ENCODE measurements at places on chromosomes 11 and 22.

GRCh38 chr11:537622-538430 lies 499 bp downstream of the LRRC56 start:
- no peak for DNase-seq

DNA sequence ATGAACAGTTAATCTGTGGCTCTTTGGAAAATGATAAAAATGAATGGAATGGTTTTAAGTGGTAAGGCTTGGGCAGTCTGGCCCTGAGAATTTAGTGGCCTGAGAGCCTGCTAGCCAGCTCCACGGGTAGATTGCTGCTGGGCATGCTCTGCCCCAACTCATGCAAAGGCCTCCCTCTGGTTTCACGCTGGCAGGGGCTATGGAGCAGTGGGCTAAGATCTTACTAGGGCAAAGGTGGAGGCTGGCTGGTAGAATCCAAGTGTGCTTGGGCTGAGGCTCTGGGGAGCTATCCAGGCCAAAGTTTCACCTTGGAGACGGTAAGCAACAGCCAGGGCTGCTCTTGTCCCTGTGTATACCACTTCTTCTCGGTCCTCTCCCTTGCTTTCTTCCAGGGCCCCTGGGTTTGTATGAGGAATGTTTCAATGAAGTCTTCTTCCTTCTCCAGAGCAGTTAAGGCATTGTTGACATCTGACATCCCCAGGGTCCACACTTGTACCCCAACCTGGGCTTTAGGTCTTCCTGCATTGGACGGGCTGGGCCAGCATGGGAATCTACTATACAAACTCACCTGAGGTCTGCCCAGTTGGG lies 27.4 kb downstream of the UBE2L3 start:
- DNase-seq, result no peak

DNA sequence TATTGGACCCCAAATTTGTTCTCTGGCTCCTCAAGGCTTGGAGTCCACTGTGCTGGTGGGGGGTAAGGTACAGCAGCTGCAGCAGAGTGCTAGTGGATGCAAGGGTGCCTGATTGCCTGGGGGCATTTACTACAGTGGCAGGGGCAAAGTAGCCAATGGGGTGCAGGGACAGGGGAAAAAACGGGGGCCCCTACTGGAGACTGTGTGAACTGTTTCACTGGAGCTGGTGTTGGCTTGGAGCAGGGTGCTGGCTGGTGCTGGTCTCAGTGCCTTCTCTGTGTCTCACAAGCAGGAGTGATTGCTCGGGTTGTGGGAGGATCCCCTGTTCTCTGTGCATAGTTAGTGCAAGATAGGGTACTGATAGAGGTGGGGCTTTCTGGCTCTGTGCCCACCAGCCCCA lies 935.9 kb downstream of the JRKL start:
- DNase-seq, result no peak

DNA sequence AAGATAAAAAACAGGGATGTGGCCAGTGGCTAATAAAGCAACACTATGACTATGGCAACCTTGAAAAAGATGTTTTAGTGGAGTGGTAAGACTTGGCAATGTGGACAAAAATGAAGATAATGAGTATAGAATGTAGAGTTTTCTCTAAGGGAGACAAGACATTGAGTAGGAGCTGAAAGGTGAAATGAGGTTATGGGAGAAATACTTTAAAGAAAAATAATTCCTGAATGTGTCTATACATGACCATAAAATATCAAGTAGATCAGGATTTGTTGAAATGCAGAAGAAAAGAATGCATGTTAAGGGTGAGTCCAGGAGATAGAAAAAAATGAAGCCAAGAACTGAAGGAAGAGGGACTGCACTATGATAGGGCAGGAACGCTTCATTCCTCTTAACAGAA lies 101.6 kb upstream of the CARD18 start:
- DNase-seq, result no peak

- DNase-seq, result no peak
Observed at GRCh38 chr11:27688076-27688475, 12.2 kb downstream of the BDNF start.

- DNase-seq, result no peak
Observed at GRCh38 chr11:2699185-2699530, 636 bp downstream of the KCNQ1OT1 start.

GRCh38 chr11:119185981-119186634 lies 833 bp downstream of the NHERF4 start:
- peak; percentile 46 for DNase-seq

GRCh38 chr11:2325719-2326118 lies 23.9 kb downstream of the TSPAN32 start:
- DNase-seq, result no peak

GRCh38 chr22:49551897-49552614 lies 275.6 kb downstream of the BRD1 start:
- no peak for DNase-seq

GRCh38 chr11:134562941-134563471 lies 151.0 kb upstream of the B3GAT1 start:
- no peak for DNase-seq

DNA sequence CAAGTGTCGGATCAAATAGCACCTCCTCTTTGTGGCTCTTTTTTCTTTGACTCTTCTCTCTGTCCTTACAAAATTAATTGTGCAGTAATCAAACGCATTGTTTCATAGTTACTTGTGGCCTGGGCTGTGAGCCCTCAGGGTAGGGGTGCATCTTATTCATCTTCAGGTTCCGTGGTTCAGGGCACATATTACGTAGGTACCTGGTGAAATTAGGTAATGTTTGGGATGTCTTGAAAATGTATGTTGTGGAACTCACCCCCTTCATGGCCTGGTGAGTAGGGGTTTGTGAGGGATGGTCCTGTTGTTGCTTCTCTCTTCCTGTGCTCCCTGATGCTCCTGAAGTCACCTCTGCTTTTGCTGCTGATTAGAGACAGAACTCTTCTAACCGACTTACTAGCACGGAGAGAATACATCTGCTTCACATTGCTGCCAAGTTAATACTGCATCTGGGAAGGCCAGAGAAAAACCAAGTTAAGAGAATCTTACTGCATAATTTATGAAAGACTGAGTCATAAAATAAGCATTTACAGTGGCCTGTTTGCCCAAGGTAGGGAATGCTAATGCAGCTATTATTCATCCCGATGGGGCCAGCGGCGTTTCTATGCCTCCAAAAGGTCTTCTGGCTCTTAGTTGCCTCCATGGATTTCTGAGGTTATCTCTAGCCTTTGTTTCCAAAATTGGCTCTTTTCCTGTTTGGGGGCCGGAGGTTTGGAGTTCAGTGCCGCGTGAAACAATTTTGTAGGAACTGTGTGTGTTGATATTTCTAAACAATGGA lies 66.9 kb downstream of the TBC1D22A start:
- DNase-seq, result no peak

- DNase-seq, result no peak
Observed at GRCh38 chr11:79025097-79025496, 415.7 kb downstream of the TENM4 start.

- no peak for DNase-seq
Observed at GRCh38 chr11:84522331-84522730, 1104.8 kb downstream of the DLG2 start.

DNA sequence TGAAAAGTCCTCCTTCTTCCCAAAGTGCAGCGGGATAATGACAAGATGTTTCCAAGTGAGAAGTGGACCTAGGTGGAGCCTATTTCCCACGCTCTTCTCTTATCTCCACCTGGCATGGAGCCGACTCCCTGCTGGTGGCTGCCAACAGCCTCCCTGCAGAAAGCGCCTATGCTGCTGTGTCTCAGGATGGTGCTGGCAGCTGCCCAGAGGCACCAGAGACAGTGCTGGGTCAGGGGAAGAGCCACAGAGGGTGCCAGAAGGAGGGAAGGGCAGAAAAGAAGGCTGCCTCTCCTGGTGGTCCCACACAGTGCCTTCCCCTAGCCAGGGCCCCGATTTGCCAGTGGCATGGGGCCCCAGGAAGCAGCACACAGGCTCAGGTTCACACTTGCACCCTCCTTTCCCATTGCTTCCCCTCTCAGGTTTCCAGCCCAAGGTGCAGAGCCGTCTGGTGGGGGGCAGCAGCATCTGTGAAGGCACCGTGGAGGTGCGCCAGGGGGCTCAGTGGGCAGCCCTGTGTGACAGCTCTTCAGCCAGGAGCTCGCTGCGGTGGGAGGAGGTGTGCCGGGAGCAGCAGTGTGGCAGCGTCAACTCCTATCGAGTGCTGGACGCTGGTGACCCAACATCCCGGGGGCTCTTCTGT lies 19.0 kb downstream of the CD5 start:
- no peak for DNase-seq

DNA sequence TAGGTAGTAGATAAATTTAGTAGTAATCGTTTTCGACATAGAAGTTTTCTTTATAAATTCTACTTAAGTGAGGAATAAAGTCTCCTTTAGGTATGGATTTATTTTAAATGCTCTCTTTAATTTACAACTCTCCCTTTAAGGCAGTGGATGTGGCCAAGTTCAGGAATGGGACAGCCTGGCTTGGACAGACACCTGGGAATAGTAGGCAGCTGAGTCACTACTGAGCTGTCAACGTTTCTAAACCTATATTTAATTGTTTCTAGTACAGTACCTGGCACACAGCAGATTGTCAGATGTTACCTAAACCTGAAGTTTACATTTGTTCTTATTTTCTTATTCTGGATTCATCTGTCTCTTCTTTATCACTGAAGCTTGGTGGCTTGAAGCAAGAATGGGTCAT lies 85.1 kb downstream of the DEPDC5 start:
- DNase-seq, result no peak

DNA sequence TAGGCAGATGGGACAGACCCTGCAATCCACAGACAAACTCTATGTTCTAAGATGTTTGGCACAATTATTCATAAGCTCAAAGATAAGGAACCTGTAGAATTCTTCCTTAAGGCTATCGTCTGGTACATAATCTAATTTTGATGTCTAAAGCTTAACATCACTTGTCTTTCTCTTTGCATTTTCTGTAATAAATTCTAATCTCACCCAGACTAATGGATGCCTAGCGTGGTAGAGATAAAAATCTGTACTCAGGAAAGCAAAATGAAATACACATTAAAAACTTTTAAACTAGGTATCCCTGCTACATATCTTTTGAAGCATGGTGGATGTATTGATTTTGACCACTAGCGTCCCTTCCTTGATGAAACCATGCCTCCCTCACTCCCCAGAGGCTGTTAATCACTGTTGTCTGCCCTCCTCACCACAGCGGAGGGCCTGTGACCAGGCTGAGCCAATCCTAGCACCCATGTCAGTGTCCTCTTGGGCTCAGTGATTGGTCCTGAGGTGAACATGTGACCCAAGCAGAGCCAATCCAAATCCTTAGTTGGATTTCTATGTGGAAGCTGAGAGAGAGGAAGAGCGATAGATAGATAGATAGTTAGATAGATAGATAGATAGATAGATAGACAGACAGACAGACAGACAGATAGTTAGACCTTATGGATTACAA lies 82.2 kb upstream of the GRK3 start:
- DNase-seq, result no peak

DNA sequence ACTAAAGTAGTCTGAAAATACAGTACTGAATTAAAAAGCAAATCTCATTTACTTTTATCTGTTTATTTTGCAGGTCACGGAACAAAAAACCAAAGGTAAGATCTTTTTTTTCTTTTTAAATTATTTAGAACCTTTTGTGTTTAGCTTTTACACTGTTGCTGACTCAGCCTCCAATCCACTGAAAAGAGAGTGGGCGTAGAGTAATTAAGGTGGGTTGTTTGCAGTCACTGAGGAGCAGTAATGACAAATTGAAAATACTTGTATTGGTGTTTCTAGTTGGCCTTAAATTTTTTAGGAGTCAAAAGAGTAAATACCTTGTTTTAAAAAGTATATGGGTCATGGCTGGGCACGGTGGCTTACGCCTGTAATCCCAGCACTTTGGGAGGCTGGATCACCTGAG lies 73.4 kb downstream of the TNRC6B start:
- no peak for DNase-seq

GRCh38 chr11:125170510-125171031 lies 6.0 kb downstream of the PKNOX2 start:
- no peak for DNase-seq

DNA sequence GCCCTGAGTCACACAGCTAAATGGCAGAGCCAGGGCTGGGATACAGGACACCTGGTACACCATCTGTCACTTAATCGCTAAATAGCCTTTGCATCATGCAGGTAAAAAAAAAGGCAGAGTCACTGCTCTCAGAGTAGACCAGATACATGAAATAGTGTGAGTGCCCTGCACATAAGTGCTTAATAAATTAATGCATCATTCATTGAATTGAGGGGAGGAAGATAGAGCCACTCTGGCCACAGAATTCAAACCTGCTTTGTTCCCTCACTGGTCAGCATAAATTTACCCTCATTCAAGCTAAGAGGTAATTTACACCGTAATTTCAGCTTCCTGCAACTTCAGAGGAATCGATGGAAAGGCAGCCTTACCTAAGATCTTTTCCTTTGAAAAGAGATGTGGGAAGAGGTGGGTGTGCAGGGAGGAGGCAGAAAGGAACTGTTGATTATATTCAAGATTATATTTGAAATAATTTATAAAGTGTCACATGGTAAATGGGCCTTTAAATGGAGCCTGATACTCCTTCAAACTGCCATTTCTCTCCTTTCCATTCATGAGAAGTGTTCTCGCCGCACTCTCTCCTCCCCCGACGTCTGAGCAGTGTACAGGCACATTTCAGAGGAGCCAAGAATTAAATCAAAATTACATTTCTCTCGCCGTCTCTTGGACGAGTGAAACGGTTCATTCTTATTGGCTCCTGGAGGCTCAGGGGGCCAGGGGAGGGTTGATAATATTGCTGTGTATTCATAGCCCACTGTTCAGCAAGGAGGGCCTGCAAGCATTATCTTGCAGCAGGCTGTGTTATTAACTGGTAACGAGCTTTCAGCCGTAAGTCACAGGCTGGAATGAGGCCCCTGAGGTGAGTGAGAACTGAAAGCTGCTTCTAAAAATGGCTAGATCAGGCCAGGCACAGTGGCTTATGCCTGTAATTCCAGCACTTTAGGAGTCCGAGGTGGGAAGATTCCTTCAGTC lies 52.2 kb upstream of the HMGXB4 start:
- peak; percentile 7 for DNase-seq

DNA sequence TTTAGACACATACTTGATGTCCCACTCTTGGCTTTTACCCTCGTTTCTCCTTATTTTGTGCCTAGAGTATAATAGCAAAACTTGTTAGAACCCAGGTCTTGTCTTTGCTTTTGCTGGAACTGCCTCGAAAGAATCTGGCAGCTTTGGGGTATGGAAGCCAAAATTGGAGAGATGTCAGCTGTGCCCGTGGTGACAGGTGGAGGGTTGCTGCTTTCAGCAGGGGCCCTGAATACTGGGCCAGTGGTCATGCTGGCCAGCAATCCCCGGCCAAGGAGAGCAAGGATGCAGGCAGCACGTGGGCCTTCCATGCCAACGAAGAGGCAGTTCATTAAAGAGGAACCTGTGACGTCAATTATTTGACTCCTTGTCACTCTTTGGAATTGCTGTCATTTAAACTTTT lies 181.1 kb downstream of the HIPK3 start:
- no peak for DNase-seq

- peak; percentile 51 for DNase-seq
Observed at GRCh38 chr11:113351068-113351450, 36.5 kb upstream of the ANKK1 start.

- DNase-seq, result no peak
Observed at GRCh38 chr11:8138526-8138925, 30.3 kb downstream of the RIC3 start.

- DNase-seq, result no peak
Observed at GRCh38 chr11:44884056-44884455, 66.6 kb downstream of the TP53I11 start.

Measured in NCI-H1092 (cell line).